ENCODE measurements at places on chromosomes 5 and 9.

DNA sequence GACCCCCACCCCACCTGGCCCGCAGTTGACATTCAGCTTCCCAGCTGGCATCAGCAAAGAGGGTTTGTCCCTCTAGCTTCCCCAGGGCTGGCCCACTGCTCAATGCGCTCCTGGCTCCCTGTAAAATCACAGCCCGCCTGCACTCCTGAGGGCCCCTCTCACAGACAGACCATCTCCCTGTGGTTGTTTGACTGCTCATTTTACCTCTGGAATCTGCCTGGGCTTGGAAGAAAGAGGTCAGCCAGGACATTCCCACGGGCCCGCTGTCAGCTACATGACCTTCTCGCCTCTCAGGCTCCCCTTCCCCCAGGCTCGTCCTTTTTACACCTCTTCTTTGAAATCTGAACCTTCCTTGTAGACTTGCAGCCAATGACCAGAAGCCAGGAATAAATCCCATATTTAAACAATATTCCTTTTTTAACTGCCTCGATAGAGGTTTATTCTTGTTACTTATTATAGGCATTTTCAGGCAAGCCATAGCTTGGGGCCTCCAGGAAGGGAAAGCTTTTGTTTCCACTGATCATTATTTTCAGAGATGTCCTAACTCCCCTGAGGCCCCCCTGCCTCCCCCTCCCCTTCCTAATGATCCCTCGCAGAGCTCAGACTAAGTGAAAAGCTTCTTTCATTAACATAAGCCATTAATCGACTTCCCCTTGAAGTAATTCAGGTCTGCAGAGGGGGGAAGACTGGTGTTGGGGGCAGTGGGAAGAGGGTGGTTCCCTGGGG is 76.3 kb upstream of the IQGAP2 start:
- no peak for DNase-seq

DNA sequence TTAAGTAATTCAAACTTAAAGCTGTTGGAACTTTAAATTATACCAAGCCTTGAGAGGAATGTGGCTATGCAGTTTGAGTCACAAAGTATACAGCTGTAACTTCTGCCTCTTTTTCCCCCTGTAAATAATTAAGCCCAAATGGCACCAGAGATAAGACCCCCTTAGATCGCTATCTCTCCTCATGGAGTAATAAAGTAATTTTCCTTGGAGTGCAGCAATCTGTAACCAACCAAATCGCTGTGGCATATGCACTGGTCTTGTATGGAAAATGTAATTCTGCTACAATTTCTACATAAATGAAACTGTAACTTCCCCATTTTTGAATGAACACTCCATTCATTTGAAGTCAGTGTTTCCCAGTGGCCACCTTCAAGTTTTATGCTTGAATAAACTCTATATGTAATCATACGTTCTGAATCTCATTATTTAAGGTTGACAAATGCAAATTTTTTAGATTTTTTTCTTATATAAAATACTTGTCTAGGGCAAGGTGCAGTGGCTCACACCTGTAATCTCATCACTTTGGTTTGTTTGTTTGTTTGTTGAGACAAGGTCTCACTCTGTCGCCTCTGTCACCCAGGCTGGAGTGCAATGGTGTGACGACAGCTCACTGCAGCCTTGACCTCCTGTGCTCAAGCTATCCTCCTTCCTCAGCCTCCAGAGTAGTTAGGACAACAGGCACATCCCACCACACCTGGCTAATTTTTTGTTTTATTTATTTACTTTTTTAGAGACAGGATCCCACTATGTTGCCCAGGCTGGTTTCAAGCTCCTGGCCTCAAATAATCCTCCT is 12.3 kb downstream of the SUSD1 start:
- DNase-seq = no peak

GRCh38 chr5:120538149-120538548 is 74.0 kb downstream of the PRR16 start:
- no peak for DNase-seq

DNA sequence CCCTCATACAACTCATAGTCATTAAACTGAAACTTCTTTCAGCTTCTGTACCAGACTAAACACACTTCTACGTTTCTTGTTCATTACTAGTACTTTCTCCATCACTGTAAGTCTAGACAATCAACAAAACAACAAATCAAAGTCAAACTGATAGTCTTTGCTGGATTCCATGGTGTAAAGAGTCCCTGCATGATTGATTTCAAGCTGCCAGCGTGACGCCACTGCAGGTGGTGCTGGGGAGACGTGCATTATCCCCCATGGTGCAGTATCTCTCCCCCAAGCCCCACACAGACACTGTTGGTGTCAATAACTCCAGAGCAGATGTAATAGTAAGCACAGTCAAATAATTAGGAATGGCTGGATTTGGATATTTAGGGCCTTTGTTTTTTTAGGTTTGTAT is 10.7 kb upstream of the SLC2A8 start:
- no peak for DNase-seq

DNA sequence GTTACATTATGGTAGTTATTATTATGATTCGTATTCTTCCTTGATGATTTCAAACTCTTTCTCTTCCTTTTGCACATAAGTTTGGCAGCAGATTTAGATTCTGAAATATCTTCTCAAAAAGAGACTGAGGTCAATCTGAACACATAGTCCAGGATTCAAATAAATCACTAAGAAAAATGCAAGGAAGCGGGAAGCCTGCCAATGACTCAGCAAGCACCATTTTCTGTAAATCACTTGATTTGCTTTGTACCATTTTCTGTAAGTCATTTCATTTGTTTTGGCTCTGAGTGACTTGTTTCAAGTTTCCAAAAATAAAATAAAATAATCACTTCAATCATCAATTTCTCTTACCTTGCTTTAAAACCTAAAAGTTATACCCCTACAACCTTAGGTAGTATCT is 24.6 kb upstream of the GLIS3 start:
- no peak for DNase-seq

DNA sequence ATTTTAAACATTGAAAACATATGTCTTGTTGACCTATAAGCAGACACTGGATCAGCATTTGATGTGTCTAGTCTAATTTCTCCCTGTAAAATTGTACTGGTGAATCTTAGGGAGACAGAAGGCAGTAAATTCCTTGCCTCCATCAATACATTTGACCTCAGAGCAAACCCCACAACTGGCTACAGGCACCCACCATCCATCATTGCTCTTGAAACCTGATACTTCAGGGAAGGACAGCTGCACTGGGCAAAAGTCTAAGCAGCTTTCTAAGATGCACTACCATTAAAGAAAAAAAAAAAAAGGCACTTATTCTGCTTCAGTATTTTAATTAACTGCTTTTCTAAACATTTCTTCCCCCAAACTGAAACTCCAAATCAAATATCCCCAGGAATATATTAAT is 1051.3 kb upstream of the DMAC1 start:
- no peak for DNase-seq

- no peak for DNase-seq
Observed at GRCh38 chr9:2473681-2474080, 147.9 kb upstream of the VLDLR start.

GRCh38 chr5:102591650-102592049 is 92.8 kb upstream of the SLCO6A1 start:
- DNase-seq = no peak

GRCh38 chr5:154409230-154409840 is 36.5 kb upstream of the SAP30L start:
- no peak for DNase-seq

DNA sequence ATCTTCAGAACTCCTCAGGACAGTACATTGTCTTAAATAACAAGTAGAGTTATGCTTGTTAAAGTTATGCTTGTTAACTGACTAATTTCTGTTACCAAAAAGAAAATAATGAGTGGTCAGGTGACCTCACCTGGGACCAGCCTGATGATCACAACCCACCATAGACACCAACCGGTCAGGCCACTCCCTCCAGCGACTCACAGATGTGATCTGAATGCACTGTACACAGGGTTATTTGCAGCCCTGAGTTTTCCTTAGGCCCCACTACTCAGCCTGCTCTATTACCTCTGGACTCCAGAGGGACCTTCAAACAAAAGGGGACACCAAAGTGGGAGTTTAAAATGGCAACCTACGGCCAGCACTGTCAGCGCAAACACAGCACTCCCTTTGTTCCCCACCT is 55.3 kb downstream of the ARSB start:
- no peak for DNase-seq

- no peak for DNase-seq
Observed at GRCh38 chr5:156800929-156801328, 49.2 kb upstream of the PPP1R2B start.

DNA sequence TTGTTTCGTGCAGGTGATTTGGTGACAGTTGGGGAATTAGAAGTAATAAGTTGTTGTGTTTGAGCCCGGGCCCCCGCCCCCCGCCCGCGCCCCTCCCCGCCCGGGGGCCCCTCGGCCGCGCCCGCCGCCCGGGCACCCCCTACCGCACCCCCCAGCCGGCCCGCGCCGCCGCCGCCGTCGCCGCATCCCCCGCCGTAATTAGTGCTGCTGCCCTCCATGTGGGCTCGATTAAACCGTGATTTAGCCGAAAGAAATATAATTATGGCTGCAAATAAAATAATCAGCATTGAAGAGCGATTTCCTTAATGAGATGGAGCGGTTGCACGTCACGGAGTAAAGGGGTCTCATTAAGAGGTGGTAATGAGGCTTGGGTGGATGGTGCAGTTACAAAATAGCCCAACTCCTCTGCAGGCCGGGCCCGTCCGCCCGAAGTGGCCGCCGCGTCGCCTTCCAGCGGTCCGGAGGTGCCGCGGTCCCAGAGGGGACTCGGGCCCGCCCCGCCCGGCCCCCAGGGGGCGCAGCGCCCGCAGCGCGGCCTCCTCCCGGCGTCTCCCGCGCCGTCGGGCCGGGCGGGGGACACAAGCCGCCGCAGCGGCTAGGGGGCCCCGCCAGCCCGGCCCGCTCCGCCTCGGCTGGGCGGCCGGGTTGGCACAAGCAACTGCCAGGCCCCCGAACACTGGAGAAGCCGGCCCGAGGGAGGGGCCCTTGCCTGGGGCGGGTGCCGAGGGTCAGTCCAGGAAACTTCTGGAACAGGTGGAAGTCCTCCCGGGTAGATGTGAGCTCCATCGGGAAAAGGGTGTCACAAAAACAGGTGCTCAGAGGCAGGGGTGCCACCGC is 6.9 kb upstream of the OTP start:
- DNase-seq = peak; percentile 53

DNA sequence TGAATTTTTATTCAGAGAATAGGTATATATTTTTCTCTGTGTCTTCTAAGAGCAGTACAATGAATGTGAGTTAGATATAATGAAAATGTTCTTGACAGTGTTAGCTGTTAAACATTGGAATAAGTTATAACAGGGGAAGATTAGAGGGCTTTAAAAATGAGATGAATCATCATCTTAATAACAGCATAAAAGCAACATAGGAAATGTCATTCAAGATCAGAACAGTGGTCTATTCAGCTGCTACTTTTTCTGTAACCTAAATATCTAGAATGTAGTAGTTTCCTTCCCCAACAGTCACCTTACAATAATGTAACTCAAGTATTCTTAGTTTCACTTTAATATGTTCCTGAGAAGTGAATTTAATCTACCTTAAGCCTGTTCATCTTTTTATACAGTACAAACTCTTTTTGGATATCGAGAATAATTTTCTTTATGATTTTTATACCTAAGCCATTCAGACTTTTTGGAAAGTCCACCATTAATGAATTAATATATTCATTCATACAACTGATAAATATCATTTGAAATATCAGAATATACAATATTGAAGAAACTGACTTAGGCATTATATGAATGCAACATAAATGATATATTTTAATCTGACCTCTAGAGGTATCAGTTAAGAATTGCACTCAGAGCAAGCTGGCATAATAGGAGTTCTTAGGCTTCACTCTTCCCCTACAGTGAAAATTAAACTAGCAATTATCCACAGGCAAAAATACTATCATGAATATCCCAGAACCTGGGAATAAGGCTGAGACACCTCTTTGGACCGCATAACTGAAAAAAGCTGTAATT is 66.1 kb upstream of the EDIL3 start:
- no peak for DNase-seq

GRCh38 chr5:155522540-155522939 is 509.0 kb downstream of the KIF4B start:
- DNase-seq = no peak

DNA sequence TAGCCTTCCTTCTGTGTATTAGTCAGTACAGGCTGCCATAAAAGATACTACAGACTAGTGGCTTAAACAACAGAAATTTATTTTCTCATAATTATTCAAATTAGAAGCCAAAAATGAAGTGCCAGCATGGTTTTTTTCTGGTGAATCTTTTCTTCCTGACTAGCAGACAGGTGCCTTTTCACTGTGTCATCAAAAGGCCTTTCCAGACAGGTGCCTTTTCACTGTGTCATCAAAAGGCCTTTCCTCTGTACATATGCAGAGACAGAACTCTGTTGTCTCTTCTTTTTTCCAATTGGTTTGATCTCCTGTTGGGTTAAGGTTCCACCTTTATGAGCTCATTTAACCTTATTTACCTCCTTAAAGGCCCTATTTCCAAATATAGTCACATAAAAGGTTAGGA is 599.9 kb downstream of the ISL1 start:
- no peak for DNase-seq

GRCh38 chr9:121226175-121226574 is 24.5 kb upstream of the RAB14 start:
- no peak for DNase-seq

GRCh38 chr5:101676646-101677045 is 619.4 kb downstream of the SLCO4C1 start:
- no peak for DNase-seq

DNA sequence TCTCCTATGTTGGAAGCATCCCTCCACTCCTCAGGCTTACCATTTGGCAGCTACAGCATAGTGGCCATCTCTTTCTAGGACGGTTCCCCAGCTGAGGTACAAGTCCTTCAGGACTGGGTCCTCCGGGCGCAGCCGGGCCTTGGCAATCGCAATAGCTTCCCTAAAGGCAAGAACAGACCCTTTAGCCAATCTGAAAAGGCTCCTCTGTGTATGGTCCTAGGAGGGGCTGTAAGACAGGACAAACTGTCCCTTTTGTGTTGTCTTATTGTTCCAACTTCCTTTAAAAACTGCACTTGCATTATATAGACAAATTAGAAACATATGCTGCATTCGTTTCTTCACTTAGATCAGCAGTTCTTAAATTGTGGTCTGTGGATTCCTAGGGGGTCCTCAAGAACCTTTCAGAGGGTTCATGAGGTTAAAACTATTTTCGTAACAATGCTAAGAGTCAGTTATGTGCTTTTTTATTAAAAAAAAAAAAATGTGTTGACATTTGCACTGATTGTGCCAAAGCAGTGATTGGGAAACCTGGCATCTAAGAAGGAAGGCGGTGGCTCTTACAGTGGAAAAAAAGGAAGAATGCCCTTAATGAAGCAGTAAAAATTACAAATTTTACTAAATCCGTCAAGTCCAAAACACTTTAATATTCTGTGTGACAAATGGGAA is 38.7 kb downstream of the GEMIN5 start:
- DNase-seq = no peak

- DNase-seq = peak; percentile 45
Observed at GRCh38 chr9:34437006-34437925, 21.1 kb downstream of the FAM219A start.

DNA sequence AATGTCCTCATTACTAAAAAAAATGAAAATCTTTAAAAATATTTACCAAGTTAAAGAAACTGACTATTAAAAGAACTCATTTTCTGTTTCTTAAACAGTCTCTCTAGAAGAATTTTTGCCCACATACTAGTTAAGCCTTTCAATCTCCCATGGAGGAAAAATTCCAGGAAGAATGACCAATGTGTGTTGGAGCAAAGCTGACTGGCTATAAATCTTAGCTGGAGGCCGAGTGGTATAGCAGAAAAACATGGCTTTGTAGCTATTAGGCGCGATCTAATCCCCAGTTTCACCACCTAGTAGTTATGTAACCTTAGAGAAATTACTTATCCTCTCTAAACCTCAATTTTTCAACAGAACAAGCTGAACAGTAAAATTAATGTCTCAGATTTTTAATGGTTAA is 135.5 kb upstream of the PRLR start:
- DNase-seq = no peak

GRCh38 chr5:53416144-53416738 is 64.2 kb upstream of the FST start:
- DNase-seq = no peak

All from activated CD4-positive, CD25-positive, alpha-beta regulatory T cell treated with anti-CD3 and anti-CD28 coated beads, Interleukin-2, amount 50 U/mL, for 72 hours (primary cell).